ENCODE measurements at places on chromosomes 2 and 18.

GRCh38 chr2:88036606-88037005 is 19.0 kb downstream of the KRCC1 start:
- no peak for DNase-seq

GRCh38 chr2:168089200-168089599 is 158.2 kb downstream of the STK39 start:
- no peak for DNase-seq

DNA sequence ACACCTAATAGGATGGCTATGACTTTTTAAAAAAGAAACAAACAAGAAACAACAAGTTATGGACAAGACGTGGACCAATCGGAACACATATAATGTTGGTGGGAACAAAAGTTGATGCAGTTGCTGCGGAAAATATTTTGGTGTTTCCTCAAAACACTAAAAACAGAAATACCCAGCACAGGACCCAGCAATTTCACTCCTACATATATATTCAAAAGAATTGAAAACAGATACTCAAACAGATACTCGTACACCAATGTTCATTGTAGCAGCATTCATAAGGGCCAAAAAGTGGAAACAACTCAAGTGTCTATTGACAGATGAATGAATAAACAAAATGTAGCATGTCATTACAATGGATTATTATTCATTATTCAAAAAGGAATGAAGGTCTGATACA is 12.1 kb downstream of the CCDC141 start:
- no peak for DNase-seq

DNA sequence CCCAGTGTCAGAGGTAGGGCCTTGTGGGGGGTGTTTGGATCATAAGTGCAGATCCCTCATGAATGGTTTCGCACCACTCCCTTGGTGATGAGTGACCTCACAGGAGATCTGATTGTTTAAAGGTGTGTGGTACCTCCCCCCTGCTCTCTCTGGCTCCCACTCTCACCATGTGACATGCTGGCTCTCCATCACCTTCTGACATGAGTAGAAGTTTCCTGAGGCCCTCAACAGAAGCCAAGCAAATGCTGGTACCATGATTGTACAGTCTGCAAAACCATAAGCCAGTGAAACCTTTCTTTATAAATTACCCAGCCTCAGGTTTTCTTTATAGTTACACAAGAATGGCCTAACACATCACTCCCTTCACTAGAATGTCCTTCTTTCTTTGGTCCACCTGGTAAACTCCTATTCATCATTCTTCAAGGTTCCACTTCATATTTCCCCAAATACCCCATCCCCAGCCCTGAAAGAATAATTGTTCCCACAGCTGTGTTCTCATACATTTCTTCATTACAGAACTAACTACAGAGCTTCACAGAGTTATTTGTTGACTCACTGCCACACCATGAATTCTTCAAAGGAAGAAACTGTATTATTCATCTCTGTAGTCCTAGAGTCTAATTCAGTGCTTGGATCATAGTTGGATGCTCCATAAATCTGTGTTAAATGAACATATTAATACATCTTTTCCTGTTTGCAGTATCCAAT is 81.2 kb upstream of the STK17B start:
- DNase-seq = no peak

DNA sequence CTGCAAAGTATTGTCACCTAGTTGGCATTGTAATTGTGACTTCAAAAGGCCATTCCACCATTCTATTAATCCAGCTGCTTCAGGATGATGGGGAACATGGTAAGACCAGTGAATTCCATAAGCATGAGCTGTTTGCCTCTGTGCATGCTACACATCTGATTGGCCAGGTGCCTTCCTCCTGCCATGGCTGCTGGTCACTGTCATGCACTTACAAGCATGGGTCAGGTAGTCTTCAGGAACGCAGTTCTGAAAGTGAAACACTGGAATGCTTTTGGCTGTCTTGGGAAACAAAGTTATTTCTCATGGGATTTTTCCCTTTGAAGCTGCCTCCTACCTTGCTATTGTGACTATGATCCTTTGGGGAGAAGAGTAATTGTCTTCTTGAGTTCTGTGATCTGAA is 267.6 kb downstream of the GBX2 start:
- no peak for DNase-seq

- DNase-seq = no peak
These were observed 40.3 kb downstream of the SRBD1 start for GRCh38 chr2:45570671-45571334.

GRCh38 chr2:215940645-215941184 is 72.6 kb downstream of the MREG start:
- no peak for DNase-seq

GRCh38 chr2:239756790-239757760 is 268.1 kb downstream of the NDUFA10 start:
- peak; percentile 41 for DNase-seq

DNA sequence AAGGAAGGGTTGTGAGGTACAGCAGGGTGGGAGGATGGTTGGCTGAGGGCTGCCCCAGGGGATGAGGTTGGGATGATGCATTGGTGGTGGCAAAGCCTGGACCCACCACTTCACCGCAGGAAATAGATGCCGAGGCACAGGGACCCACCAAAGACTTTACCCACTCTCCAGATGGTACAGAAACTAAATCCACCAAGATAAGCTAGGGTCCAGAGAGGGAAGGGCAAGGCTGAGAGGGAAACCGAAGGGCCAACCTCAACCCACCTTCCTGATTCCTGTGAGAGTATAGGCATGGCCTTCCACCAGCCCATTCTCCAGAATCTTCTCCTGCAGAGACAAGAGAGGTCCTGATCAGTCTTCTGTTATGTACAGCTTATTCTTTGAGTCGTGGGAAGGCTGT is 18.1 kb downstream of the CAPN14 start:
- DNase-seq = no peak

DNA sequence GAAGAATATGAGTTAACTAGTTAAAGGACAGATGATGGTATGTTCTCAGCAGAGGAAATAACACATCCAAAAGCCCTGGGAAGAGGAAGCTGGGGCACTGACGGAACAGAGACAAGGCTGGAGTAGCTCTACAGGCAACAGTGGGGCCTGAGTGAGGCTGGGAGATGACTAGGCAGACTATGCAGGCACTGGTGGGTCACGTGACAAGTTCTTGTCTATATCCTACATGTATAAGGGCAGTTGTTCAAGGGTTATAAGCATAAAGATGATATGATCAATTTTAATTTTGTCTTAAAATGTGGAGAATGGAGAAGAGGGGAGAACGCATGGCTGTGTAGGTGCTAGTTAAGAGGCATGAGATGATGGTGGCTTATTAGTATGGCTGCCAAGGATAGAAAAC is 68.6 kb downstream of the KCNS3 start:
- DNase-seq = no peak

GRCh38 chr18:24263050-24263449 is 124.2 kb downstream of the CABYR start:
- DNase-seq = peak; percentile 21

DNA sequence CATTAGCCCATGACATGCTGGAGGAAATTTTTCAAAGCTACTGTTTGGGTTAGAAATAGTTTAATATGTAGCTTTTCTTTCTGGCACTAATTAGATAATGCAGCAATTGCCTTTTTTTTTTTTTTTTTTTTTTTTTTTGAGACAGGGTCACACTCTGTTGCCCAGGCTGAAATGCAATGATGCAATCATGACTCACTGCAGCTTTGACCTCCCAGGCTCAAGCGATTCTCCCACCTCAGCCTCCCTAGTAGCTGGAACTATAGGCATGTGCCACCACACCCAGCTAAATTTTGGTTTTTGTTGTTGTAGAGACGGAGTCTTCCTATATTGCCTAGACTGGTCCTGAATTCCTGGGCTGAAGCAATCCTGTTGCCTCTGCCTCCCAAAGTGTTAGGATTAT is 136.2 kb downstream of the SP100 start:
- no peak for DNase-seq

- DNase-seq = peak; percentile 40
These were observed 61.7 kb downstream of the MEX3C start for GRCh38 chr18:51135795-51136194.

- no peak for DNase-seq
These were observed 114.2 kb downstream of the RTP5 start for GRCh38 chr2:241983571-241984270.

DNA sequence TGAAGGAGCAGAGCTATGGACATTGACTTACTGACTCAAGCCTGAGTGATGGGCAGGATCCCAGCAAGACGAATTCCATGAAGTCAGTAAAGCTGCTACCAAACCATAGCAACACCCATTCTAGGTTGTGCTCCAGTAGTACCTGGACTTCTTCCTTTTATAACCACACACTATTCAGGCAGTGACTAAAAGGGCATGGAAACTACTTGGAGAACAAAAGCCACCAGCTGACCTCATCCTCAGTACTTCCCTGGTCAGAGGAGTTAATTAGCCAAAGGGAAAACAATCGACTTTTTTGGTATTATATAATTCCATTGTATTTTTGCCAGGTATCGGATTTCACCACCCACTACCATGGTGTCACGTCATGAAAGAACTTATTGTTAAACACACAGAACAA is 237.1 kb downstream of the TTC32 start:
- DNase-seq = no peak

DNA sequence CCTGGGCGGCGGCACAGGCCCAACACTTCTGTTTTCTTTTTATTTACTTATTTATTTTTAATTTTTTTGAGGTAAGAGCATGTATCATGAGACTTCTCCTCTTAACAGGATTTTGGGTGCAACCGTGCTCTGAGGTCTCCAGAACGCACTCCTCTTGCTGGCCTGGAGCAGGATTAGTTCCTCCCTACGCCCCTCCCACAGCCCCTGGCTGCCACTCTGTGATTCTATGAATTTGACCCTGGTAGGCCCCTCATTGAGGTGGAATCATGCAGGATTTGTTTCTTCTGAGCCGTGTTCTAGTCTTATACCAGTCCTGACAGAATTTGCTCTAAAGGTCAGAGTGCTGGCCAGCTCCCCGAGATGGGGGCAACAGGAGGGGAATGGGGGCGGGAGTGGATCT is 106.5 kb upstream of the HS6ST1 start:
- no peak for DNase-seq

DNA sequence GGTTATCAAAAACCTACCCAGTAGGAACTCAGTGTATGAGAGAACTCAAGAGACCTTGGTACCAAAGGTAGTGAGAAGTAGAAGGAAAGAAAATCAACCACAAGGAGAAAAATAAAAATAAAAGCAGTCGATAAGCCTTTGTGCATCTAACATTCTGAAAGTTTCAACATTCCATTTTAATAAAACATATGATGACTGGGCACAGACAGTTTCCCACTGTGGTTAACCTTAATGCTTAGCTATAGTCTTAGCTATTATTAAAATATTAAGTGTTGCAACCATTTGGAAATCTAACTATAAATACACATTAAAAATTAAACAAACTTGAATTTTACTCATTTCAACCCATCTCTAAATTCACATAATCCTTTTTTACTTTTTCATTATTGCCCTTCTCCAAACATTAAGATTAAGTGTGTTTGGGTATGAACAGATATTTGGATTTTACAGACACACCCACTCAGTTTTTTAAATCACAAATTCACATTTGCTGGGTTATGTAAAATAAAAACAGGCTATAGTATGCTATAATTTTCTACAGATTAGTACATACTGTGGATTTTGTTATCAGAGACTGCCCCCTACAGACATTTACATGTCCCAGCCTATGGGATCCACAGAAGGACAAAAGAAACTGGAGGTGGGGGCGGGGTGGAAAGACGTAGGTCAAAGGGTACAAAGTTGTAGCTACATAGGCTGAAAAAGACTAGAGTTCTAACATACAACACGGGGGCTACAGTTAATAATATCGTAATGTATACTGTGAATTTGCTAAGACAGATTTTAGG is 32.8 kb downstream of the SRBD1 start:
- peak; percentile 45 for DNase-seq

DNA sequence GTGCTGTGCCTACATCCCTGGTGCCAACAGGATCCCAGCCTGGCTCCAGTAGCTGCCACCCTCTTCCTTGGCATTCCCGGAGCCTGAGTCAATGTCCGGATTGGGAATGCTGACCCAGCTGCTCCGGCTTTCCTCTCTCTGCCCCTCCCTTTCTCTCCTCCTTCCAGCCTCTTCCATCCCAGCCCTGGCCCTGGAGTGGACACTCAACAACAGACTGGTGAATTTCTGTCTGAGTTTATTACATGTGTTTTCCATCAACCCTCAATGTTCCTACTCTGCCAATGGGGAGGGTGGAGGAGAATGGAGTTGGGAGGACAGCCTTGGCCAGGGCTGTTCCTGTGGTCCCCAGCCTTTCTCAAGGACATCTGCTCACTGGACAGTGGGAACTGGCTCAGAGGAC is 917 bp upstream of the PRKAG3 start:
- DNase-seq = no peak

- no peak for DNase-seq
These were observed 45.2 kb upstream of the GLS start for GRCh38 chr2:190835303-190835930.

- DNase-seq = peak; percentile 33
These were observed 88.1 kb upstream of the KLF7 start for GRCh38 chr2:207253666-207254345.

DNA sequence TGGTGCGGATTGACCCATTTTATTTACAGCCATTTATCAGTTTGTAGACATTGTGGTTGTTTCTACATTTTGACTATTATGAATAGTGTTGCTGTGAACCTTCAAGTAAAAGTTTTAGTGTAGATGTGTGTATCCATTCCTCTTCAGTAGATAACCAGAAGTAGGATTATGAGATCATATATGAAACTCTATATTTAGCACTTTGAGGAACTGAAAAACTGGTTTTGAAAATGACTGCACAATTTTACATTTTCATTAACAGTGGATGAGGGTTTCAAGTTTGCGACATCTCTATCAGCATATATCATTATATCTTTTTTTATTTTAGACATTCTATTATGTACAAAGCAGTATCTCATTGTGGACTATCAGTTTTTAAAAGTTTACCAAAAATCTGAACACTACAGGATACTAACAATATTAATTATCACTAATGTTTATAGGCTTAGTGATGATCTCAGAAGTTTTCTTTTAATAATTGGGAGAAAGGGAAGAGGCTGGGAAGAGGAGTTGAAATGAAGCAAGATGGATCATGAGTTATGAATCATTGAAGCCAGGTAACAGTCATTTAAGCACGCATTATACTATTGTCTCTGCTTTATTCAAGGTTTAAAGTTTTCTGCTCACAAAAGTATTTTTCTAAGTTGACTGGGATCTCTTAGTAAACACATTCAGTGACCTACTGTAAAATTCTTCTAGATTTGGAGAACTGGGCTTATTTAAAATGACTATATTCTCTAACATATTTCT is 329.0 kb upstream of the LRATD1 start:
- DNase-seq = no peak

- no peak for DNase-seq
These were observed 44.0 kb downstream of the ATP6V1C2 start for GRCh38 chr2:10765461-10765860.

DNA sequence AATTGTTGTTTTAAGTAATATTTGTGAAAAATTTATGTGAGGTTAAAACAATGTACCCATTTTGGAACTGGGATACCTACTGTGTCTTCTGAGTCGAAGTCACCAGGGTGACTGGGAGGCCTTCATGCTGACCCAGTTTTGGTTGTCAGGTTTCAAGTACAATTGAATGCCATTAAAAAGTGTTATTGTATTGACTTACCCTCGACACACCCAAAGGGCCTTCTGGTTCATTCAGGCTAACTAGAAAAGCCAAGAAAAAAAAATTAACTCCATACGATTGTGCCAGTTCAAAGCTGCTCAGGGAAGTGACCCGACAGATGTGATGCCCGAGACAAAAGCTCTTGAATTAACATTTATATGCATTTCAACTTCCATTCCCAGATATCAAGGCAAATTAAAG is 190.0 kb downstream of the ST6GAL2 start:
- DNase-seq = no peak

- no peak for DNase-seq
These were observed 161.9 kb upstream of the SKOR2 start for GRCh38 chr18:47413327-47413726.

All from DMS53 (cell line).